Left forelimb (tissue), 1 donor: ENCODE measurements at places on chromosomes 6 and 20.

DNA sequence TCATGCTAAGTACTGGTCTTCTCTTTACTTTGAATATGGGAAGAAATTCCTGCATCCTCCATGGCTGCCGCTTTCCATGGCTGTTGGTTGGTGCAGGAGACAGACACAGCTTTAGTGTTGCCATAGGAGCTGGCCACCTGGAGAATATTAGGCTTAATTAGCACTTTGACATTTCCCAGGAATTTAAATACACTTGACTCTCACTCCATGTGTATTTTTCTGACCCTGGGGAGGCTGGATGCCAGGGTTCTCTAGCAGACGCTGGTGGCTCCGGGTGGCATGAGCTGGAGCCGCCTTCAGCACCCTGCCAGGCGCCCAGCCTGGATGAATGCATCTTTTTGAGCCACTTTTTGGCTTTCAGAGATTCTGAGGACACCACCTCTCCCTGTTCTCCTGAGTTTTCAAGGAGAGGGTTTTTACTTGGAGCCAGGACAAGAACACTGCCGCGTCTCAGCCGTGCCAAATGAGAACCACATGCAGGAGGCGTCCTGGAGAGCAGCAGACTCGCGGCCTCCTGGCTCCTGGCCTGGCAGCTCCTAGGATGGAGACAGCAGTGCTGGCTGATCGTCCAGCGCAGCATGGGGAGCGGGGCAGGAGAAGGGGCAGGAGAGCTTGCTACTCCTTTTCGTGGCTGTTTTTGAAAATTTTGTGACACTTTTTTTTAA is 258.8 kb downstream of the SMOC2 start:
- peak; percentile 73 for DNase-seq

- DNase-seq = no peak
These were observed 7.8 kb upstream of the MRPS18A start for GRCh38 chr6:43695215-43695966.

- no peak for DNase-seq
These were observed 45.2 kb downstream of the HDGFL1 start for GRCh38 chr6:22614547-22614946.

- DNase-seq = no peak
These were observed 704.4 kb upstream of the SLC35B3 start for GRCh38 chr6:9139746-9140145.

DNA sequence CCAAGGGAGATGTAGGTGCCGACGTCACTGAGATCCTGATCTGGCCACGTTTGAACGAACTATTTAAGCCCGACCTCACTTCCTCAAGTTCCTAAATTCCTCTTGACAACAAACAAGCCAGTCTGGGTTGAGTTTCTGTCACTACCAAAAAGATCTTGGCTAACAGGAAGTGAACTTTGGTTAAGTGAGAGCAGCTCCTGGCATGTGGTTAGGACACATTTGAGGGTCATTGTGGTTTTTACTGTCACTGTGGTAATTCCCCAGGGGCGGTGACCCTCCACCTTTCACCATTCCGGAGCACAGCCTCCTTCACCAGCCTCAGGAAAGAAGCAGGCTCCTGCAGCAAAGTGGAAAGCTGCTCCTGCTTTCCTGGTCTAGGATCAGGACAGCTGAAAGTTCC is 43.1 kb upstream of the ZNF831 start:
- peak; percentile 36 for DNase-seq

- peak; percentile 66 for DNase-seq
These were observed 6.7 kb upstream of the GJA10 start for GRCh38 chr6:89887452-89888137.

DNA sequence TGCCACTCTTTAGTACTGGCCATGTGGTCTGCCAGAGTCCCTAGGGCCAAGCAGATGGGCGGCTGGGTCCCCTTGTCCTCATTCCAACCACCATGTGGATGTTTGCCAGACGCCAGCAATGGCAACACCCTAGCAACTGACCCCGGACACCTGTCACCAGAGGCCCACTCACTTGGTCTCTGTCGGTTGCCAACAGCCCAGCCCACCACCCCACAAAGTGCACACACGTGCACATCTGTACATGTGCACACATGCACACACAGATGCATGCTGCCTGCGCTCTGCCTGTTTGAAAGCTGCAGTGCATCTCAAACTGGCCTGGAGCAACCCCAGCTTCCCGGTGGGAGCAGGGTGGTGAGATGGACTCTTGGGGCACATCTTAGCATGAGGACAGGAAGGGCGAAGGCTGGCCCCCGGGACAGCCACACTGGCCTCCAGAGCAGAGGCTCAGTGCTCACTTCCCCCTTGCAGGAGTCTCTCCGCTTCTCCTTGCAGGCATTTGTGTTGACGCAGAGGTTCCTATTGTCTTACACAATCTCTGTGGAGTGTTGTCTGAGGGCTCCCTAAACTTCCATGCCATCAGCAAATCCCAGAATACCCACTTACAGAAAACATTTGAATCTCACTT is 54.0 kb downstream of the PSMG4 start:
- DNase-seq = peak; percentile 58

GRCh38 chr20:13809373-13809772 is 24.5 kb downstream of the NDUFAF5 start:
- DNase-seq = no peak

GRCh38 chr6:122641819-122642218 is 31.6 kb downstream of the PKIB start:
- DNase-seq = no peak

DNA sequence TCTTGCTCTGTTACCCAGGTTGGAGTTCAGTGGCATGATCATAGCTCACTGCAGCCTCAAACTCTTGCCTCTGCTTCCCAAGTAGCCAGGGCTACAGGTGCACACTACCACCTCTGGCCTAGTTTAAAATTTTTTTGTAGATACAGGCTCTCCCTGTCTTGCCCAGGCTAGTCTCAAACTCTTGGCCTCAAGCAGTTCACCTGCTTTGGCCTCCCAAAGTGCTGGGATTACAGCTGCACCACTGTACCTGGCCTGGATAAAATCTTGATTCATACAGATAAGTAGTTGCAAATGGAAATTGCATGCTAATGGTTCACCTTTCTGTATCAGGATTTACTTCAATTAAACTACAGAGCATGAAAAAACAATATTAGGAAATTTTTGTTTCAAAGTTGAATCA is 4.2 kb downstream of the CD2AP start:
- no peak for DNase-seq

- no peak for DNase-seq
These were observed 26.3 kb upstream of the RAB23 start for GRCh38 chr6:57248311-57248895.

DNA sequence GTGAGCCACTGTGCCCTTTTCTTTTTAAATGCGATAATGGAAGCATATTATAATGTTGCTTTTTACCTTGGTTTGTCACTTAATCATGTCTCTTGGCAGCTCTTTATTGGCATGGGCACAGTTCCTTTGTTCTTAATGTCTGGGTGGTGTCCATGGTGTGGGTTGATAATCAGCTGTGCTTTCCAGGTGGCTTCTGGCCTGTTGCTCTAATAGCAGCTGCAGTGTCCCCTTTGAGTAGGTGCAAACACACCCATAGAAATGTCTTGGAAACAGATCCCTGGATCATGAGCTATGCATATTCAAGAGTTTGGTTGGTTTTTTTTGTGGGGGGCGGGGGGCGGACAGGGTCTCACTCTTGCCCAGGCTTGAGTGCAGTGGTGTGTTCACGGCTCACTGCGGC is 29.9 kb downstream of the EFCAB8 start:
- no peak for DNase-seq

GRCh38 chr6:43271103-43271815 is 26.8 kb upstream of the SLC22A7 start:
- no peak for DNase-seq

GRCh38 chr6:36428911-36429310 is 13.7 kb downstream of the PXT1 start:
- no peak for DNase-seq

DNA sequence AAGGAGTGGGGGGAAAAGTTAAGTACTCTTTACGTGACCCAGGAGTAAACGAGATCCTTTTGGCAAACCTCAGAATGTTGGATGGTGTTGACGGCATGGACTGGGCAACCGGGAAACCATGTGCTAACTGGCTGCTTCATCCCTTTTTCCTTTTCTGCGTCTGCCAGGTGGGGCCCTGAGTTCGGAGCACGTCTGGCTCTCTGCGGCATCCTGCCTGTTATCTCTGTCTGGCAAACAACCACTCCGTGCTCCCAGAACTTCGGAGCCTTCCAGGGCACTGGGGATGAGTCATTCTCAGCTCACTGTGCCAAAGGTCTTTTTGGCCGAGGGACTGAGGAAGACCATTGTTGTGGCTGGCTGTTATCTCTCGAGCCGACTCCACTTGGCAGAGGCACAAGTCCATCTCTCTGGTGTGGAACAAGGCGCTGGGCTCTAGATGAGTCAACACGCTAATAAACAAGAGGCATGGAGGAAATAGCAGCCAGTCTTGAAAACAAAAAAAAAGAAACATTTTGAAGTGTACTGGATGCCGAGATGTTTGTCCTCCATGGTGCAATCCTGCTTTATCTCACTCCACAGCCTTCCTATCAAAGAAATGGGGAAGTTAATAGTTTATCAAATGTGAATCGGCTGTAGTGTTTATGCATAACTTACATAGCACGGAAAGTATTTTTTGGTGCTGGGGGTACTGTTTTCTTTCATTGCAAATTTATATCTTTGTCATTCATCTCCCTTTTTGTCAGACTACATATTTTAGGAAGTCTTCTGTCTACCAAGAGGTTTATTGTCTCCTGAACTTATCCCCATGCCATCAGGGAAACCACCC is 64.6 kb upstream of the TXNDC5 start:
- DNase-seq = no peak

DNA sequence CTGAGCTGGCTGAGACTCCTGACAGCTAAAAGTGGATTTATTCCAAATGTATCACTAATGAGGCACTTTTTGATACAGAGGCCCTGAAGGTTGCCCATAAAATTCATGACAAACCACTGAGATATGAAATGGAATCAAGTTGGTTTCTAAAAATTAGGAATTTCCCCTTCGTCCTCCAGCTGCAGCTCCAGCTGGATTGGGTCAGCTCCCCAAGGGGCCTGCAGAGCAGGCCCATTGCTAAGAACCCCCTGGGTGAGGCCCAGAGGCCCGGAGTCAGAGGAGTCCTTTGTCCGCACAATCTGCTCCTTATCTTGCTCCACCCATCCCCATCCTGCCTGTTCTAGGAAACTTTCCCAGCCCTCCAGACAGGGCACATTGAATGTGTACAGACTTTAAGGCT is 163.5 kb upstream of the TOP1 start:
- no peak for DNase-seq

DNA sequence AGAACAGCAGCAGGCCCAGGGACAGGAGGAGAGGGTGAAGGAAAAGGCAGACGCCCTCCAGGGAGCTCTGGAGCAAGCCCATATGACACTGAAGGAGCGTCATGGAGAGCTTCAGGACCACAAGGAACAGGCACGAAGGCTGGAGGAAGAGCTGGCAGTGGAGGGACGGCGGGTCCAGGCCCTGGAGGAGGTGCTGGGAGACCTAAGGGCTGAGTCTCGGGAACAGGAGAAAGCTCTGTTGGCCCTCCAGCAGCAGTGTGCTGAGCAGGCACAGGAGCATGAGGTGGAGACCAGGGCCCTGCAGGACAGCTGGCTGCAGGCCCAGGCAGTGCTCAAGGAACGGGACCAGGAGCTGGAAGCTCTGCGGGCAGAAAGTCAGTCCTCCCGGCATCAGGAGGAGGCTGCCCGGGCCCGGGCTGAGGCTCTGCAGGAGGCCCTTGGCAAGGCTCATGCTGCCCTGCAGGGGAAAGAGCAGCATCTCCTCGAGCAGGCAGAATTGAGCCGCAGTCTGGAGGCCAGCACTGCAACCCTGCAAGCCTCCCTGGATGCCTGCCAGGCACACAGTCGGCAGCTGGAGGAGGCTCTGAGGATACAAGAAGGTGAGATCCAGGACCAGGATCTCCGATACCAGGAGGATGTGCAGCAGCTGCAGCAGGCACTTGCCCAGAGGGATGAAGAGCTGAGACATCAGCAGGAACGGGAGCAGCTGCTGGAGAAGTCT is 25.5 kb downstream of the C20orf173 start:
- DNase-seq = no peak

GRCh38 chr6:168538892-168539811 is 98.2 kb downstream of the SMOC2 start:
- no peak for DNase-seq

DNA sequence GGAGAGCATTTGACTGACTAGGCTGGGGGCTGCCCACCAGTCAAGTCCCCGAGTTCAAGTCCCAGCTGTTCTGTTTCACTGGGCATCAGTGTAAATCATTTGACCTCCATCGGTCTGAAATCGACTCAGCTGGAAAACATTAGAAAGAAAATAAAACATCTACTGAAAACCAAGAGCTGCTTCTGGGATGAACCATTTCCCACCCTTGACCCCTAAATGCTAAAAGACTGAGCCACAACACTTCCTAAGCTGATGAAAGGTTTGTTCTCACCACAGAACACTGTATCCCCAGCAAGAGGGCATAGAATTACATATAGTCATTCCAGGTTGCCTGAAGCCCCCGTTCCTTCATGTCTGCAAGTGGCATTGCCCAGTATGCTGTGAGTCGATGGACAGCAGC is 237.0 kb upstream of the TAB2 start:
- no peak for DNase-seq

- DNase-seq = no peak
These were observed 59.8 kb upstream of the HDAC2 start for GRCh38 chr6:114030767-114031166.

DNA sequence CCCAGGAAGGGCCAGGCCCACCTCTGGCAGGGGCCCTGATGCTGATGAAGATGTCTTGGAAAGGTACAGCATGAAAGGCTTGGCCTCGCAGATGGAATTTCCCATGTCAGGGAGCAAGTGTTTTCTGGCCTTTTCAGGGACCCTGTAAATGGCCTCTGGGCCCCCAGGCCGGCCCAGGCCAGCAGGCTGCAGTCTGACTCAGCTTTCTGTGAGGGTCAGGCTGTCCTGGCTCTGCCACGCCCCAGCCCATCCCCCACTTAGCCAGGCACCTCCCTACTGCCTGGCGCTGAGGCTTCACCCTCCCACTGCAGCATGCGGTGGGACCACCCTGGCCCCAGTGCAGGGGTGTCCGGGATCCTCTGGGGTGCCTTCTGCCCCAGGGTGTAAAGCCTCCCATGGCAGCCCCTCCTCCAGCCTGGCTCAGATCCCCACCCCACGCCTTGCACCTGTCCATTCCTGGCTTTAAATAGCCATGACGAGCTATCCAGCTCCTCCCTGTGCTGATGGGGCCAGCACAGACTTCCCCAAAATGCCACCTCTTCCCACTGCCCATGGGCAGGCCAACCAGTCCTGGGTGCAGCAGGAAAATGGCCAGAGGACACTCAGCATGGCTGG is 35.6 kb upstream of the GATA5 start:
- no peak for DNase-seq

- DNase-seq = no peak
These were observed 8.7 kb upstream of the RPP40 start for GRCh38 chr6:5012519-5012918.

- DNase-seq = peak; percentile 47
These were observed 96.1 kb upstream of the ARMC2 start for GRCh38 chr6:108751851-108752732.

- DNase-seq = no peak
These were observed 10.6 kb upstream of the RSPO3 start for GRCh38 chr6:127107916-127108315.

DNA sequence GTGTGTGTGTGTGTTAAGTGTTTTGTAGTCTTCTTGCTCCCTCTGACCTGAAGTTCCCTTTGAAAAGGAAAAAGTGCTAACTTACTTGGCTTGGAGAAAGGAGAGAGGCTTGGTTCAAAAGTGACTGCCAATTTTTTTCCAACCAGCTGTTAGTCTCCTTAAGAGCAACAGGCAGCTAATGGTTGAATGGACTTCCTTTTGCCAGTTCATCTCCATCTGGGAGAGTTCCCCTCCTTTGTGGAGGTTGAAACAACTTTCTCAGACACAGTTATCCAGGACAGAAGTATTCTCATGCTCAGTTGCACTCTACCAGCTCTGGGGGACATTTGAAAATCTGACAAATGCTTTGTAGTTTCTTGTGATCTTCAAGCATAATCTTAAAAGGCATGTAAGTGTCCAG is 4.5 kb downstream of the RIPOR2 start:
- no peak for DNase-seq
